Hematopoietic multipotent progenitor cell (in vitro differentiated cells): ENCODE measurements at places on chromosomes 12 and 14. TPM values are rescaled to one million over a fixed set of nuclear protein-coding genes. Genes with fewer than 3 reads are reported as not detected.

The SLC35F4 gene
- not detected for total RNA-seq

The NPFF gene
- not detected for total RNA-seq

- DNase-seq, result no peak
Measured at GRCh38 chr14:53020193-53020932, 69.5 kb upstream of the FERMT2 start.

DNA sequence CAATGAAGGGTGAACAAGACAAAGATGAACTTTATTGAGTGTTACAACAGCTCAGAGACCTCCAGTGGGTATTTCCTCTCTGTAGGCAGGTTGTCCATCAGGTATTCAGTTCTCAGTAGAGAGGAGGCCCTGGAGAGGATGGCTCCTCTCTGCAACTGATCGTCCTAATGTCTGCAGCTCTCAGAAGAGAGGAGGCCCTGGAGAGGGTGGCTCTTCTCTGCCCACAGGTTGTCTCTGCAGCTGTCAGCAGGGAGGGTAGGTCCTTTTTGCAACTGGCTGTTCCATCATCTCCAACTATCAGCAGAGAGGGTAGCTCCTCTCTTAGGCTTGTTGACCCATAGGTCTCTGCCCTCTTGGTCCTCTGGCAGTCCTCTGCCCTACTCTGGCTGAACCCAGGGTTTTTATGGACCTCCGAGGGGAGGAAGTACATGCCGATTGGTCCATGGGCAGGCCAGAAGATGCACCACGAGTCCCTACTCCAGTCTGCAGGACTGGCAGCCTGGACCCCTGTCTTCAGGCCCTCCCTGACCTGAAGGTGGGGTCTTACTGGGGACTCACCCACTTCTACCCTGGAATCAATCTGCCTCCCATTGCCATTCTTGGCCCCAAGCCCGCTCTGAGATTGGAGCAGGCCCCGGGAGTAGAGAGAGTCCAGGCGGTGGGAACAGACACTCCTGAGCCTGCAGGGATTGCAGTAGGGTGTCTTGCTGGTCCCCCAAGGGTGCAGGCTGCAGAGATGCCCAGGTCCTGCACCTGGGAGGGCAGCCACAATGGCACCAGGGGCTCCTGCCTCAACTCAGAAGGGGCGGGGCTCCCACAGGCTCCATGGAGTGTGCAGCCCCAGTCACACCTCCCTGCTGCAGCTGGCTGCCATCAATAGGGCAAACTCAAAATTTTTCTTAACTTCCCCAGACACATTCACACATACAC lies 2.3 kb downstream of the TMEM116 start:
- no peak for DNase-seq

DNA sequence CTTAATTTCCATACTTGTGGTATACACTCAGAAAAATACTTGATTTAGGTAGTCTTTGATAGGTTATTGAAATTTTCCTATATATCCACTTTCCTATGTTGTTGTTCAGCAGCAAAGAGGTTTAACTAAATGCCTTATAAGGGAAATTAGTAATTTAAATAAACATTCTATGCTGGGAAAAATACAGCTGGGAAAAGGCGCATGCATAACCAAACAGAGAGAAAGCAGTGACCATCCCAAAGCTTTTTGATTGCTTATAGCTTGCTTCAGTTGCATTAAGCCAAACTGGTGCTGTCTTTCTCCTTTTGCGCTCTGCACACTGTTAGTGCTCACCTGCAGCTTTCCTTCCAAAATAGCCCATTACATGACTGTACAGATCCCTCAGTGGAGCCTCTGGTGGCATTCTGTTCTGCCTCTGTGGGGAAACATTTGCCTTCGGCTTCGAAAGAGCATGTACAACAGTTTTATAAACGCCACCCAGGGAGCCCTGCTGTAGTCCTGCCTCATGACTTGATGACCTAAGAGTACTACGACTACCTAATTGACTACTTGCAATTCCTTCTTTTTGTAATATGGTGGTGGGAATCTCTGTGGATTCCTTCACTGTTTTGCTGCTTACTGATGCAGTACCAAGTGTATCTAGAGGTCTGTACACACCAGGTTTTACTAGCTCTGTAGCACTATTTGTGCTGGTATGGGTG lies 120.8 kb downstream of the RALGAPA1 start:
- DNase-seq, result no peak
